ENCODE measurements at places on chromosomes 1 and 21.

DNA sequence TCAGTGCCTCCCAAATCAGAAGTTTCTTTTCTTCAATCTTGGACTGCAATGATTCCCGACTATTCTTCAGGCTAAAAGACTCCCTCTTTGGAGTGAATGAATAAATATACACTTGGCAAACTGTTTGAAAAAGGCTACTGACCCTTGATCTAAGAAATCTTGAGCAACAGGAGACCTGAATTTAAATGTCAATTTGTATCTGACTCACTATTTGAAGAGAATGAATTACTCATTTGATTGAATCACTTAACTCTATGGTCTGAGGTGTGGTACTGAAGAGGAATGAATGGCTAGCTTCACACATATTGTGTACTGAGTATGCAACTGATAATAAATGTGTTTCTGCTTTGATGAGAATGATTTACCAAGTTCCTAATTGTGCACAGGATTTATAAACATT, 4.6 kb upstream of the SMG7 start:
- no peak for DNase-seq

DNA sequence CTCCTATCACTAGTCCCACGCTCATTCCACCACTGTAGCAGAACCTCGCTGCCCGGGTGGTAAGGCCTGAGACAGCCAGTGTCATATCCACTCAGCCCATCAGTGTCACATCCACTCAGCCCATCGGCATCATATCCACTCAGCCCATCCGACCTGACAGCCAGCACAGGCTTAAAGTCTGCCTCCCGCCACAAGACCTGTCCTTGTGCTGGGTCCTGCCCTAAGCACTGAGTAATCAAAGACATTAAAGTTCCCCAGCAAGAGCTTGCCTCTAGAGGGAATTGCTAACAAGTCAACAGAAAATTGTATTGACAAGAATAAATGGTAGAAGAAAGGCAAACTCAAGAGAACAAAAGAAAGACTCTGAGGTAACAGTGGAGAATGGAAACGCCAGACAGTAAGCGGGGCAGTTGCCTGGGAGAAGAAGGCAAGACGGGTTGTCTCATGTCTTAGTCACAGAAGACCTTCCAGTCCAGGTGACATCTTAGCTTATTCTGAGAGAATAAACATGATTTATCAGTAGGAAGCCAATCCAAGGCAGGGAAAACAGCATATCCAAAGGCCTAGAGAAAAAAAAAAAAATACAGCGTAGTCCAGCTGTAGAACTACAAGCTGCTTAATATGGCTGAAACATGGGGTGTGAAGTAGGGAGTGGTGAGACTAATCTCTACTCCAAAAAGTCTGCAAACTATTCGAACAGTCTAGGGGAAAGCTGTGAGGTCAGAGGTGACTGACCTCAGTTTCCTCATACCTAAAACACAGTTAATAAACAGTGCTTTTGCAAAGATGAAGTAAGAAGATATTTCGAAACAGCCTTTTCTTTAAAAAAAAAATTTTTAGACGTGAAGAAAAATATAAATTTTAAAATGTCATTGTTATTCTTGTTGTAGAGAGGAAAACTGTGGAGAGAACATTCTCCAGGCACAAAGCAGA, 1.1 kb downstream of the ITLN1 start:
- no peak for DNase-seq

GRCh38 chr1:108817811-108818210, 39.1 kb downstream of the AKNAD1 start:
- DNase-seq = no peak

DNA sequence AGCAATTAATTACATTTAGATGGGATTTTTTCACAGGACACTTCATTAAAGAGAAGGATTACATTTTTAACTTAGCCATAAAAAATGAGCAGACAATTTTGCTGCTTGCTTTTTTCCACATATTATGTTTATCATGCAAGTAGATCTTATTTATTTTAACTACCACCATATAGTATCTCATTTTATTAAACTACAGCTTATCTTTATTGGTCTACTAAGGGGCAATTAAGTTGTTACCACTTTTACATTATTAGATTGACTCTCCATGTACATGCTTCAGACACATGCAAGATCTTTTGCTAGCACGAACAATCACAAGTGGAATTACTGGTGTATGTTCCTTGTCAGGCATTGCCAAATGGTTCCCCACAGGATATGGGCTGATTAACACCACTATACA, 99.8 kb upstream of the NFIA start:
- no peak for DNase-seq

DNA sequence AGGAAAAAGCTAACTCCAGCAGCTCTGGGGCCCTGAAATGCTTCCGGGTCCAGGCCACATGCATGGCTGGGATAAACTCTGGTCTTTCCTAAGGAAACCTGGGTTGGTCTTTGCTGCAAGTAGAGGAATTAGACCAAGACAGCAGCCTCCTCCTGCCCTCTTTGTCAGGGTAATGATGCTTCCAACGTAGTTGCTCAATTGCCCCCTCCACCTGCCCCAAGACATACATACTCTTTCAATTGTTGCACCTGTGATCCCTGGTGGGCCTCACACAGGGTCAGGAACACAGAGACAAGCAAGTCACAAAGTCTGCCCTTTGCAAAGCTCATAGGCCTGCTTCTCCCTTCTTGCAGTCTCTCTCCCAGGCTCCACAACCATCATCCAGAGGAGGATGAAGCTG, 41.9 kb upstream of the GRIK3 start:
- DNase-seq = no peak

DNA sequence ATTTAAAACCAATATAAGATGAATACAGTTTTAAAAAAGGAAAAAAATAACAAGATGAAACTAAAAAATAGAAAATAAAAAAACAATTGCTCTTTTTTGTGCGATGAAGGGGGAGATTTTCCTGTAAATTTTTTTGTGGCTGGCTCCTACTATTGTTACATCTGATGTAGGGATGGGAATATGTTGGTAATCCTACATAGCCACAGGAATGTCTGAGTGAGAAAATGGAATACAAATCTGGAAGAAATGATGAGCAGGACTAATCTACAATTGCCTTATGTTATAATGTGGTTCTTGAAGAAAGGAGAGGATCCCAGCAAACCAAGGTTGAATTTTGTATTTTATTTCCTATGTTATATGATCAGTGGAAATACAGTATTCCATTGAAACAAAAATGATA, 40.9 kb downstream of the ATP6V1G3 start:
- no peak for DNase-seq

DNA sequence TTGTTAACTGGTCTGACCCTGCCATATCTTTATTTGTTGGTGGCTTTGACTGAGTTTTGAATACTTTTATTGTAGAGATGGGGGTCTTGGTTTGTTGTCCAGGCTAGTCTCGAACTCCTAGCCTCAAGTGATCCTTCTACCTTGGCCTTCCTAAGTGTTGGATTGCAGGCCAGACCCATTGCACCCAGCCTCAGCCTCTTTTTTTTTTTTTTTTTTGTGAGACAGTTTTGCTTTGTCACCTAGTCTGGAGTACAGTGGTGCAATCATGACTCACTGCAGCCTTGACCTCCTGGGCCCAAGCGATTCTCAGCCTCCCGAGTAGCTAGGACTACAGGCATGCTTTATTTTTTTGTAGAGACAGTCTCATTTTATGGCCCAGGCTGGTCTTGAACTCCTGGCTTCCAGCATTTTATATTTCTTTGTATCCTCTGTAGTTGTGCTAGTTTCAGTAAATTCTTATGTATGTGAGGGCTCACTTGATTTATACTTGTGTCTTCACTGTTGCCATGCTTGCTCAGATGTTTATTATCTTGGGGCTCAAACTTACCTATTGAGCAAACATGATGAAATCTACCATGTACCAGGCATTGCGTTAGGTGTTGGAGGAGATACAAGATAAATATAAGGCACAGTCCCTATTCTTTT, 24.1 kb downstream of the THRAP3 start:
- no peak for DNase-seq

GRCh38 chr1:43481491-43481890, 27.8 kb upstream of the HYI start:
- no peak for DNase-seq

GRCh38 chr1:52145137-52145536, 3.2 kb downstream of the ZFYVE9 start:
- no peak for DNase-seq

DNA sequence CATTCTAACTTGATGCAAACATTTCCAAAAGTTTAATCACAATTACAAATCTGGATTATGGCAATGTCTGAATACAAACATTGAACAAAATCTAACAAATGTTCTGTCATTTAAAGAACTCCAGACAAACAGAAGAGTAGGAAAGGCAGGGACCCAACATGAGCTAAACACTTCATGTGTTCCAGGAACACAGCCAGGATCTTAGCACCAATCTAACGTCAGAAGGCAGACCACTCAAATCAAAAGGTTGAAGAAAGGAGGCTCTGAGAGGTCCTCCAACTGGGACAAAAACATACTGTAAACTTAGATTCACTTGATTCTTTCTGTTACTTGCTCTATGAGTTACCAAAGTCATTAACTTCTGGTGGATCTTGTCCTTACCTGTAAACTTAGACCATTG, 374.0 kb downstream of the NEGR1 start:
- no peak for DNase-seq

DNA sequence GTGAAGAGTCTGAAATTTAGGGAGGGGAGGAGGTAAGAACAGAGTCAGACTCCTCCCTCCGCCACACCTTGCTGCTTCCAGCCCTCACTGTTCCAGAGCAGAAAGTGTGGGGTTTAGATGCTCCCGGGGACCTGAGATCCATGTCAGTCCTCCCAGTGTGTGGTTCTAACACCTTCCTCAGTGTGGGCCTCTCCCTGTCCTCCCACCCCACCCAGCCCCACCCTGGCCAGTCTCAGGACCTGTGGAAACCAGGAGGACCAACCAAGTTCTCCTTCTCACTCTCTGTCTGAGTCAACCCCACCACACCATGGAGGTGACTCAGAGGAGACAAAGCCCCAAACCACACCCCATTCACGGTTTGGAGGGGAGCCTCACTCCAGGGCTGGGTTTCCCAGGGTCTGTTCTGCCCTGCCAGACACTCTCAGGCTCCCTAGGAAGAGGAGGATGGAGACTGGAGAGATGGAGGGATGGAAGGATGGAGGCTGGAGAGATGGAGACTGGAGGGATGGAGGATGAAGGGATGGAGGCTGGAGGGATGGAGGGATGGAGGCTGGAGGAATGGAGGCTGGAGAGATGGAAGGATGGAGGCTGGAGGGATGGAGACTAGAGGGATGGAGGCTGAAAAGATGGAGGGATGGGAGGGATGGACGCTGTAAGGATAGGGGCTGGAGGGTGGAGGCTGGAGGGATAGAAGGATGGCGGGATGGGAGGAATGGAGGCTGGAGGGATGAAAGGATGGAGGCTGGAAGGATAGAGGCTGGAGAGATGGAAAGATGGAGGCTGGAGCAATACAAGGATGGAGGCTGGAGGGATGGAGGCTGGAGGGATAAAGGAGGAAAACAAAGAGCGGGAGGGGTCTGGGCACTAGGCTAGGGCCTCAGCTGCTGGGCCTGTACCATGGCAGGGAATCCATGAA, 100.9 kb upstream of the RUNX3 start:
- DNase-seq = peak; percentile 58

GRCh38 chr21:25647647-25648046, 8.6 kb downstream of the JAM2 start:
- no peak for DNase-seq

DNA sequence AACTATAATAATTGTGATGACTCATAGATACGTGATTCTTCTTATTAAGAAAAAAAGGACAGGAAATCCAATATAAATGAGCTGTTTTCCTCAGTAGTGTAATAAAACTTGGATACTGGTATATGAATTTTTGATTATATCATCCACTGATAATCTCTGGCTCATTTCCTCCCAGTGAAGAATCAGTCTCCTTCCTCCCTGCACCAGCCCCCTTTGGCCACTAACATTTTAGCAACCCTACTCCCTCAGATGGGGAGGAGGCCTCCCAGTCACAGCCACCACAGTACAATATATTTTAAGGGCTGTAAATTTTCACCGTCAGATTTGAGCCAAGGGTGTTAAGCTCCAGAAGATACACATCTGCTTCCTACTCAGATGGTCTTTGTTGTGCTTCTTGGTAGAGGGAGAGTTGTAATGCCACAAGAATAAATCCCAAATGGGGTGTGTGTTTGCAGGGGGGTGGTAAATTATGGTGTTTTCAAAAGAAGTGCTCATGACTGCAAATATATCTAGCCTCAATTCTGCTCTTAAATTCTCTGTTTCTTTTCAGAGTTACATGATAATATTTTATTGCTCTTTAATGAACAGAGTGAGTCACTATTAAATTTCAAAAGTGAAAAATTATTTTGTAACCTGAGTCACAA, 153.5 kb downstream of the HLX start:
- no peak for DNase-seq

GRCh38 chr1:204564835-204565234, 48.6 kb downstream of the MDM4 start:
- no peak for DNase-seq

DNA sequence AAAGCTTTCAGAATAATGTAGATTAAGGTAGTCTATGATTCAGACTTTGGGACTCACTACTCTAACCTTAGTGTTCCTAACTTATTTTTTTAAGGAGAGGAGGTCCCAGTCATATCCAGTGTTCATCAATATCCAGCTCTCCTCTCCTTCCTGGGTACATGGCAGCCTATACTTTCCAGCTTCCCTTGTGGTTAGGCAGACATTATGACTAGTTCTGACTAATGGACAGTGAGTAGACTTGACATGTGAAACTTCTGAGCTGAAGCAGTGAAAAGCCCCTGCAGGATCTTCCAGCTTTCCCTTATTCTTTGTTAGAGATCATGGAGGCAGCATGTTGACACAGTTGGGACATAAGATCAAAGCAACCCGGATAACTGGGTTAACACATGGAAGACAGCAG, 144.2 kb downstream of the PTPRU start:
- DNase-seq = no peak

DNA sequence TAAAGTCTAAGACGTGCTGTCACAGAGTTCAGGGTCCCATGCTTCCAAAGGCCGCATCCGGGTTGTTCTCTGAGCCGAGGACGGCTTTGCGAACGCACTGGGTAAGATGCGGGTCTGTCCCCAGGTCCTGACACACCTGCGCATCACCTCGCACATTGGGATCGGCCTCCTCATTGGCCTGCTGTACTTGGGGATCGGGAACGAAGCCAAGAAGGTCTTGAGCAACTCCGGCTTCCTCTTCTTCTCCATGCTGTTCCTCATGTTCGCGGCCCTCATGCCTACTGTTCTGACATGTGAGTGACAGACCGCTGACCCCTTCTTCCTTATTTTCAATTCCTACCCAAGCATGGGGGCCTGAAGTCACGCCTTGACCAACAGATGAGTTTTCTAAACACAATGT, 25.3 kb downstream of the TFF3 start:
- no peak for DNase-seq

- DNase-seq = no peak
Measured at GRCh38 chr1:33321178-33321577, 280 bp upstream of the A3GALT2 start.

DNA sequence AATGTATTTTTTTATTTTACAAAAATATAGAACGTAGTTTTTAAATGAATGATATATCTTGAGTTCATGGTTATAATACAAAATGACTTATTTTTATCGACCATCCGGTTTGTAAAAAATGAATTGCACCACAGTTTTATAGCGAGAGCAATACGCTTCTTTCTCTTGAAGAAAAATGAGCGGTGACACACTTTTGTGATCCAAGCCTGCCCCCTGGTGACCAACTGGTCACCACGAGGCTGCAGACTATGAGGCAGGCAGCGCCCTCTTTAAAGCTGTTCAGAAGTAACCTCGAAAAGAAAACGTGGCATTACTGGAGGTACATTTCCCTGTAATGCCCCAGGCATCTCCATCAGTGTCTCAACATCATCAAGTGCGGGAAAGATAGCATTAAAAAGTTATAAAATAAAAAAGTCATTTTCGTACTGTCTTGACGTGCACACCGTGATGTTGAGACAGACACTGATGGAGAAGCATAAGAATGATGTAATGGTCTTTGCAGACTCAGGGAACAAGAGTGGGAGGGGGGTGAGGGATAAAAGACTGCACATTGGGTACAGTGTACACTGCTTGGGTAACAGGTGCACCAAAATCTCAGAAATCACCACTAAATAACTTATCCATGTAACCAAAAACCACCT, 734.2 kb upstream of the ADAMTS5 start:
- peak; percentile 13 for DNase-seq

Measured in CD4-positive, alpha-beta T cell (primary cell).